ENCODE measurements at places on chromosomes 7 and 10.
A peak's percentile ranks its signal among the peaks of the same experiment; 100 is the strongest.

DNA sequence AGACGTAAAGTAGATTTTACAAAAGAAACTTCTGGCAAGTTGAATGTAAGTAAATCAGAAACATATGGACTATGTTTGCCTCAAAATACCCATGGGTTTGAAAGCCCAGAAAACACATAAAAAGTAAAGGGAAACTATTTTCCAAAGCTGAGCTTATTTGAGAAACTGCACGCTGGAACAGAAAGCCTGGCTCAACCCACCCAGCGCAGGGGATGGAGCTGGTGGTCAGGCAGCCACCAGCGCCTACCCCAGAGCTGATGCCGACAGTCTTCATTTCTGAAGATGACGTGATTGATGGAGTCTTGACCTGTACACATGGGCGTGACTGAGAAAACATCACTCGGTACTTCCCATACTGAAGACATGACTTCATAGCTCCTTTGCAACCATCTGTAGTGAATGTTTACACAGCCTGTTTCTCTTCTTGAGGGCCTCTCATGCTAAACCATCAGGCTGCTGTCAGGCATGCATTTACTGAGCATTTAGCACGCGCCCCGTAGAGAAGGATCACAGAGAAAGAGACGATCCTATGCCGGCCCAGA, 232.6 kb upstream of the AUTS2 start:
- DNase-seq, result no peak

GRCh38 chr10:79060641-79061255, 8.0 kb upstream of the ZMIZ1 start:
- peak; percentile 27 for DNase-seq

- DNase-seq, result no peak
Measured at GRCh38 chr7:141495057-141495456, 56.2 kb upstream of the AGK start.

DNA sequence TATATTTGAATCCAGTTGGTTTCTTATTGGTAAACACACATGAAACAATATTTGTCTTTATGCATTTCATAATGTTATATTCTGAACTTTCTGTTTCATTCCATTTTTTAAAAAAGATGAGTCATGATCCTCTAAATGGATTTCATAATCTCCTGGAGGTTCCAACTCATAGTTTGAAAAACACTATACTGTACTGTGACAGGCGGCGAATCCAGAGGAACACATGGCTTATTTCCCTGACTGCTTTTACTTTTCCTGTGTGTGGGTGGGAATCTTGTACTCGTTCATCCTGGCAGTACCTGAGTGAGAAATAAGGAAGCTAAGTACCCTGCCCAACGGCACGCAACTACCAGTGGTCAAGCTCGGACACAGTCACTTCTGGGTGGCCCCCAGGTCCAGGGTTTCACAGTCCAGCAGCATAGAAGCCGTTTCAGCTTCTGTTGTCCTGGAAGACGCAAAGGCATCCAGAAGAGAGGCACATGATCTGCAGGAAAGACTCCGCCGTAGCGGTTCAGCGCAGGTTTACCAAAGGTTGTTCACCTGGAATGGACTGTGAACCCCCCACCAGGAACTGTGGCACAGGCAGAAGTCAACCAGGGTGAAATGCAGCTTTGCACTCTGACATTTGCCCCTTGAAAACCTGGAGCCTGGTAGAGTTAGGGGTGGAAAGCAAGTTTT, 117.7 kb downstream of the CCNY start:
- DNase-seq, result no peak
